WTC11 (cell line): ENCODE measurements at places on chromosomes 1 and 21. TPM values are rescaled to one million over a fixed set of nuclear protein-coding genes. Genes with fewer than 3 reads are reported as not detected.

The OR14K1 gene
- total RNA-seq: not detected in 3 replicates

DNA sequence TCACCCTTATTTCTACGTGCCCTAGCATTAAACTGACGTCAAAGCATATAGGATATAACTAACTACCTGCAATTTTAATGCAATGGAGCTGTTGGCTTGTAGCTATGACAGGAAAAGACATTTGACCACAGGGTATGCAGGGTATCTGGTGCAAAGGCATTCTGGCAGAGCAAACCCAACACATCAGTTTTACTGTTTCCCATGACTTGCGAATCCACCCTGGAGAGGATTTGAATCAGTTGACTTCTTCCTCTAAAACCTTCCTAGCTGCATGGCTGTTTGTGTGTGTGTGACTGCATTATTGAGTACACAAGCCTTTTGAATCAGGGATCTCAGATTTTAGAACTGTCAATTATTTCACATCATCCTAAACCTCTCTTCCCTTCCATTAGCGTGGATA lies 41.7 kb upstream of the SYT14 start:
- DNase-seq: no peak

The TINAGL1 gene
- total RNA-seq: 7.2 to 8.4 TPM (median 8.4 TPM) in 3 replicates

GRCh38 chr1:183845681-183846080 lies 40.8 kb downstream of the RGL1 start:
- DNase-seq: no peak

The TCHH gene
- total RNA-seq: 0.02 to 0.05 TPM (median 0.04 TPM) in 3 replicates

The KCNE2 gene
- total RNA-seq: 0.23 to 0.62 TPM (median 0.44 TPM) in 3 replicates

The KRTAP10-1 gene
- total RNA-seq: not detected in 3 replicates

The F13B gene
- total RNA-seq: not detected in 3 replicates

DNA sequence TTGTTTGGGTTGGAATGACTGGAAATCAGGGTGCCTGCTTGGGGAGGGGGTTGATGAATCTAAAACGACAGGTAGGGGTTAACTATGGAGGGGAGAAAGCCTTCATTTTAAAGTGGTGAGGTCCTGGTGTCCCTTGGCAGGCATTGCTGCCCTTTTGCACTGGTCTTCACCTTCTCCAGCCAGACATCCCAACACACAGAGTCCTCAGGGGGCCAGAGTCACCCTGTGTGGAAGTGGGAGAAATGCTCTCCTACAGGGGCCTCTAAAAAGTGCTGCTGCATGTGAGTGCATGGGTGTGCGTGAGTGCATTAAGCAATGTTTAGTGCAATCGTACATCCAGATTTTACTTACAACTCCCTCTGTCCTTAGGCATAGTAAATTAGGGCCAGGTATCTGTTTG lies 39.0 kb downstream of the TEX35 start:
- DNase-seq: no peak

- no peak for DNase-seq
Measured at GRCh38 chr1:169115891-169116585, 9.5 kb downstream of the ATP1B1 start.

GRCh38 chr1:246216906-246217305 lies 290.2 kb downstream of the SMYD3 start:
- DNase-seq: no peak

DNA sequence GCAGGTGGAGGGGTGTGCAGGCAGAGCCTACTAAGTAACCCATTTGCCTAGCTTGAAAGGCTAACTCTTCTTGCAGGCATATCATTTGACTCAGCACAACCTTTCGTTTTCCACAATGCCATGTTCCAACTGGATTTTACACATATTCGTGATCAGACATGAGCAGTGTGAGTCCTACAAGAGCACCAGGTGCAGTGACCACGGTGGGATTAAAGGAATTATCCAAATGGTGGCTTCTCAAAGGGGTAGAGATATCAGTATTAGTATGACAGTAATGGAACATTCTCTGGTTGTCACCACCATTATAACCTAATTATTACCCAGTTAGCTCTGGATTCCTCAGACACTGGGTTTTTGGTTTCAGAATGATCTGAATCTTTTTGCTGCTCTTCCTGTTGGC lies 323.5 kb downstream of the LMO4 start:
- no peak for DNase-seq

The TFF2 gene
- 0.33 TPM in 1 of 3 replicates, not detected in the others for total RNA-seq

DNA sequence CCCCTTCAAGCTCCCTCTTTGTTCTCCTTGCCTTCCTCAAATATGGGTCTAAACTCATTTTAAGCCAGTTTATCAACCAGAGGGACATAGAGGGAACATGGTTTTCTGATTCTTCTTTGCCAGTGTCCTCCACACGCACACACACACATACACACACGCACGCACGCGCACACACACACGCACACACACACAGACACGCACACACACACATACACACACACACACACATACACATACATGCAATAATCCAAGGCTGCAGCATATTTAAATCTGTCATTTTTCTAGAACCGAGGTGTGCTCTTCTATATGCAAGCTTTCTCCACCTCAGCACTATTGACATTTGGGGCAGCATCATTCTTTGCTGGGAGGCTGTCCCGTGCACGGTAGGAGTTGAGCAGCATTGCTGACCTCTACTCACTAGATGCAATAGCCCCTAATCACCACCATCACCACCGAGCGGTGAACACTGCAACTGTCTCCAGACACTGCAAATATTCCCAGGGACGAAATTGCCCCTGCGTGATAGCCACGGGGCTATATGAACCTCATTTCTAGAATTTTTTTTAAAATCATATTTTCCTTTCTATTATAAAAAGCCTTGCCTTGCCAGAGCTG lies 8.0 kb downstream of the TNFRSF9 start:
- no peak for DNase-seq

DNA sequence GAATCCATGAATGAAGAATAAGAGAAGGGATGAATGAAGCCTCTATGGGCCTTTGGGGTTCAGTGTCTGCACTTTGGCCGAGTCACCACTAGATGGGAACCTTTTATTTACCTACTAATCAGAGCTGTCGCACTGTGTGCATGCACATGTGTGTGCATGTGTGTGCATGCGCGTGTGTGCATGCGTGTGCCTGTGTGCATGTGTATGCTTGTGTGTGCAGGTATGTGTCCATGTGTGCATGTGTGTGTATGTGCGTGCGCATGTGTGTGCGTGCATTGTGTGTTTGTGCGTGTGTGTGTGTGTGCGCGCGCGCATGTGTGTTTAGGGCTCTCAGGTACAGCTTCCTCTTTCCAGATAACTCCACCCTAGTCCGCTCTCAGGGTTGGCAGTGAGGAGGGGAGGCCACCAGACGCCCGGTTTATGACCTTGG lies 20.4 kb upstream of the UBXN10 start:
- DNase-seq: peak; percentile 36

The TBX15 gene
- total RNA-seq: 0.07 to 0.11 TPM (median 0.09 TPM) in 3 replicates

DNA sequence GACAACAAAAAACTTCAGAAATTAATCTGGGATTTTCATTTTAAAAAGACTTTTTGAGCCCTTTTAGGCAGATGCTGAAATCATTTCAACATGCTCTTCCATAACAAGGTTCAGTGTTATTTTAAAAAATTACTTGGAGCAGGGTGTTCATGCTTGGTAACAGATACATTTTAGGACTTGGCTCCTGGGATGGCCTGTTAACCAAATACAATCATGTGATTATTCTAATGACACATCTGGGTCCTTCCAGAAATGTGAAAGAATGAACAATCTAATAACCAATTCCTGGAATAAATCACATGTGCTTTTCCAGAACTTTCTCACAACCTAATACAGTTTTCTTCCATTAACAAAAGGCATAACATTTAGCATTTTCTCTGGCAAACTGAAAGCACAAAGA lies 379.8 kb upstream of the RUNX1 start:
- DNase-seq: no peak

DNA sequence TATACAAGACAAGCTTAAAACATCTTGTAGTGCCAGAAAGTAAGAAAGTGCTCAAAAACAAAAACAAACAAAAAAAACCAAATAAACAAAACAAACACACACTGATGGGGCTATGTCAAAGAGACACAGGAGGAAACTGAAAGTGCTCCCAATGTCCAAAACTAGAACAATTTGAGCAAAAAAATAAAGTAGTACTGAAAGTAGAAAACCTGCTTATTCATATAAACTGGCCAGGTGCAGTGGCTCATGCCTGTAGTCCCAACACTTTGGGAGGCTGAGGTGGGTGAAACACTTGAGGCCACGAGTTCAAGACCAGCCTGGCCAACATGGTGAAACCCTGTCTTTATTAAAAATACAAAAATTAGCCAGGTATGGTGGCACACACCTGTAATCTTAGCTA lies 129.9 kb downstream of the GLUL start:
- no peak for DNase-seq
